Stimulated activated CD8-positive, alpha-beta memory T cell treated with anti-CD3 and anti-CD28 coated beads, Interleukin-4, amount 100 ng/mL, for 1 hour (primary cell): ENCODE measurements at places on chromosomes 11 and 22.

- DNase-seq, result no peak
Measured at GRCh38 chr22:19526076-19526701, 2.0 kb upstream of the CLDN5 start.

- no peak for DNase-seq
Measured at GRCh38 chr11:86987679-86988078, 32.5 kb upstream of the FZD4 start.

DNA sequence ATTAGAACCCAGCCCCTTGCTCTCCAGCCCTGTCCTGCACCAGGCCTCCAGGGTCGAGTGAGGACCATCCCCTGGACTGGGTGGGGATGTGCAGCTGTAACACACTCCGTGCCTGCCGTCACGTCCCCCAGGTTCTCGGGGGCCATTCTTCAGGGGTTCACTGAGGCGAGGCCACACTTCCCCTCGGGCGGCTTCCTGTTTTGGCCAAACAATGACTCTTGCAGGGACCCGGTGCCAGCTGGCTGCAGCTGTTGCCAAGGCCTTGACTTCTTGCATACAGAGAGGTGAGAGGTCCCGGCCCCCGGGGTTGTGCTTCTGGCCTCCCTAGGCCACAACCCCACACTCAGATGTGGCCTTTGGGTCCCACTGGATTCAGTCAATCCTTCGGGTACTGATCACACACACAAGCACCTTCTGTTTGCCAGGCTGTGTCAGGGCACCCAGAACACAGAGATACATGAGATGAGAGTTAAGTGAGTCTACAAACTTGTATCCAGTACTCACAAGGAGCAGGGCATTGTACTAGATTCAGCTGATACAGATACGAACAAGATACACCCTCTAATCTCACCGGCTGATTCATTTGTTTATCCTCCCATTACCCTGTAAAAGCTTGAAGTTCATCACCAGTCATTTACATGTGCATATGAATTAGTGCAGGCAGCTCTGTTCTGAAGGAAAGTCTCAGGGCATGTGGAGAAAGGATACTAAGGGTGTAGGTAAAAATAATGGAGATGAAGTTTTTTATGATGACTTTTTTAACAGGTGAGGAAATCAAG lies 32.9 kb downstream of the LRRC32 start:
- DNase-seq, result no peak

DNA sequence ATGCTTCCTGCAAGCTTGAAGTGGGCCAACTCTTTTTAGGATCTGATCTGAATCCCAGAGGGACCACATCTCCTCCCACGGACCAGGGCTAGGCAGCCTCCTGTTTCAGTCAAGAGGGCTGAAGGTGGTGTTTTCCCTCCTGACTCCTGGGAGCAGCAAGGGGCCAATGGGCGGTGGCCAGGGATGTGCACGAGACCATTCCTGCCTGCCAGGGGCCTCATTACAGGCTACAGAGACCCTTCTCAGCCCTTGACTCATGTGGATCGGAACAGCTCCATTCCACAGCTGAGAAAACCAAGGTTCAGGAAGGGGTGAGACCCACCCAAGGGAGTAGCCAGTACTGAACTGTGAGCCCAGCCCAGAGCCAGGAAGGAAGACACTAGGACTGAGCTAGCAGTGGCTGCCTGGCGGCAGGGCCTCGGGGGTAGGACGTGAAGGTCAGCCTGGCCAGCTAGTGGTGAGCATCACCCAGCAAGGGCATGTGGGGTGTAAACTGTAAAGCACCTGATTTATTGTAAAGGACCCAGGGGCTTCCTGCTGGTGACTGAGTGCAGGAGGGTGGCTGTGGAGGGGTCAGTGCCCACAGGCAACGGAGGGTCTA lies 3.4 kb upstream of the P2RY6 start:
- no peak for DNase-seq

GRCh38 chr22:44430716-44431115 lies 67.3 kb downstream of the RTL6 start:
- DNase-seq, result no peak

- DNase-seq, result no peak
Measured at GRCh38 chr11:123381817-123382554, 48.1 kb upstream of the GRAMD1B start.

- no peak for DNase-seq
Measured at GRCh38 chr11:48047616-48048015, 67.3 kb downstream of the PTPRJ start.

DNA sequence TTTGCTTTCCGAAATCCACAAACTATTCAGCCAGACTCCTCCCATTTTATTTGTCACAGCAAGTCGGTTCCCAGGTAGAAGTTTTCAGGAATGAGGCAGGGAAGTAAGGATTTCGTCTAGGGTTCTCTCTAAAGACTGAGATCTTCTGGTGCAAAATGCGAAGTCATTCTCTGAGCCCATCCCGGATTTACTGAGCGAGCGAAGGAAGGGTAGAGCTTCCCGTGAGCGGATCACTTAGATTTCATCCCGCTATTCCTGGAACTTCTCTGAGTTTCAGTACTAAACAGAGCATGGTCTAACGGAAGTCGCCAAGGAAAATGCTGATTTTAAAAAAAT lies 3.1 kb upstream of the CALCA start:
- DNase-seq, result no peak

GRCh38 chr11:87330187-87330601 lies 292.5 kb downstream of the TMEM135 start:
- DNase-seq, result no peak

GRCh38 chr11:76124905-76125770 lies 81.2 kb downstream of the WNT11 start:
- DNase-seq, result no peak

GRCh38 chr11:62535802-62536201 lies 10.8 kb downstream of the AHNAK start:
- DNase-seq, result no peak

DNA sequence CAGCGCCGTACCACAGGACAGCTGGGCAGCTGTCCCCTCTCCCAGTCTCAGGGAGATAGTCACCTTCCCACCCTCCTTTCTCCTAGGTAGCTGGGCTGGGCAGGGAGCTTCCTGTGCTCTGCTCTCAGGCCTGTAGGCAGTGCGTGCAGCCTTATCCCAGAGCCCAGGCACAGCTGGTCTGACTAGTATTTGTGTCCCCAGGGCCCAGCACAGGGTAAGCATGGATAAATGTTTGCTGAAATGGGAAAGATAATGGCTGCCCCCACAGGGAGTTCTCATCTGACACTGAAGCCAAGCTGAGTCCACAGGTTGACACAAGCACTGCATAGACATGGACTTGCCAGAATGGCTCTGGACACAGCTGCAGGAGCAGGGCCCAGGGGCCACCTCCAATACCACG lies 9.8 kb downstream of the SLC15A3 start:
- no peak for DNase-seq

DNA sequence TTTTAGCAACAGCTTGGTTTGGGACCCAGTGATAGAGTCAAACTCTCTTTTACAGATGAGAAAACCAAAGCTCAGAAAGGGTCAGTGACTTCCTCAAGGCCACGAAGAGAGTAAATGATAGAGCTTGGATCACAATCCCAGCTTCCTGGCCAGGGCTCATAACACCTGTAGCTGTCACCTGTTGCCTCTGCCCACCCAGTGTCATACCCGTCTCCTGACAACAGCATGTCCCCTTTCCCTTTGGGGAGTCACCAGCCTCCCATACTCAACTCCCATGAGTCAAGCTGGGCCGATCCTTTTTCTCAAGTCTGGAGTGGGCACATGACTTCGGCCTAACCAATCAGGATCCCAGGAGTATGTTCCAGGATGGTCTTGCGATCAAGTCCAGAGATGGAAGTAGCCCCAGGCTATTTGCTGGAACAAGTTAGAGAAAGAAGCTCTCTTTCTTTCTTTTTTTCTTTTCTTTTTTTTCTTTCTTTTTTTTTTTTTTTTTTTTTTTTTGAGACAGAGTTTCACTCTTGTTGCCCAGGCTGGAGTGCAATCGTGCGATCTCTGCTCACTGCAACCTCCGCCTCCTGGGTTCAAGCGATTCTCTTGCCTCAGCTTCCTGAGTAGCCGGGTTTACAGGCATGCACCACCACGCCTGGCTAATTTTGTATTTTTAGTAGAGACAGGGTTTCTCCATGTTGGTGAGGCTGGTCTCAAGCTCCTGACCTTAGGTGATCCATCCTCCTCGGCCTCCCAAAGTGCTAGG lies 27.8 kb upstream of the MYH9 start:
- DNase-seq, result no peak

DNA sequence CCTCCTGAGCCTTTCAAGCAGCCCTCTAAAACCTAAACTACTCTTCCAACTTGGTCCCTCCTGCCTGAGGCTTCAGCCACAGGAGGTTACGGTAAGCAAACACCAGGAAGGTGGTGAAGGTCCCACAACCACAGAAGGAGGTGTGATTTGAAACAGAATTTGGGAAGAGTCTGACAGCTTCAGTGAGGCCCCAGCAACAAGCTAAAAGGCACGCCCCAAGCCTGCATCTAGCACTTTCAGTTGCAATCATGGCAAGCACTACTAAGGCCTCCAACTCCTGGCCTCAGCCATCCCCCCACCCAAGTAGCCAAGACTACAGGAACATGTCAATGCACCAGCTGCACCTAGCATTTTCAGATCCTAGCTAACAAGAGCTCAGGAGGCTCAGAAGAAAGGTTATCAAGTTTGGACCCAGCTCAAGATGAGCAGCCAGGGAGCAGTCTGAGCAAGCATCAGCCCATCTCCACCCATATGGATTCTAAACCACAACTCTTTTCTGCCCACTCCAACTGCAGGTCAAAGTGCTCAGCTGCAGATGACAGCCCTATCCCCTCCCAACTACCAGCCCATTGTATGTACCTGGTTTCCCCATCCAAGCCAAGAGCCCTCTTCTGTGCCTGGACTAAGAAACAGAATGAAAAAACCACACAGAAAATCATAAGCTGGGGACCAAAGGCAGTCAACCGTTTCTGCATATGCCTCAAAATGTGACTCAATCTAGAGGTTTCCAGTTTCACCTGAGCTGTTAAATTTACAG lies 10.4 kb upstream of the AHNAK start:
- DNase-seq, result no peak

GRCh38 chr22:40406063-40406890 lies 35.9 kb downstream of the SGSM3 start:
- DNase-seq, result no peak

- DNase-seq, result no peak
Measured at GRCh38 chr11:119764108-119764868, 35.3 kb upstream of the NECTIN1 start.

- peak; percentile 6 for DNase-seq
Measured at GRCh38 chr11:2186669-2187279, 15.2 kb upstream of the TH start.

GRCh38 chr22:49853981-49854831 lies 562 bp downstream of the ZBED4 start:
- DNase-seq, result no peak

DNA sequence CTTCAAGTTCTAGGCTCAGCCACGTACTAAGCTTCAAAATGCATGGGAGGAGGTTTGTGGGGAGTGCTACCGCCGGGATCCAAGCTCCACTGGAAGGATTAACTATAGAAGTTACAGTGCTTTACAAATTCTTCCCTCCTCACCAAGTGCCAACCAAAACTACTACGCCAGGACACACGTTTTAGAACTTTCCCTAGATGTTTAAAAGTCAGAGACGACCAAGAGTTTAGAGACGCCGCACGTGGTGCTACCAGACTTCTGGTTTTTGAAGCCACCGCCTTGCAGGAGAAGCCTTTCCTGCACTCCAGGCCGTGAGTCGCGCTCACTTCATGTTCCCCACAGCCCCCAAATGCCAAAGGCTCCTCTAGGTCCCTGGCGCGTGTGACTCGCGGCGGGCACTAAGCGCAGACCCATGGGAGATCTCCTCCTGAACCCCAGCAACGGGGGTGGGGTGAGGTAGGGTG lies 734 bp downstream of the SNU13 start:
- no peak for DNase-seq

DNA sequence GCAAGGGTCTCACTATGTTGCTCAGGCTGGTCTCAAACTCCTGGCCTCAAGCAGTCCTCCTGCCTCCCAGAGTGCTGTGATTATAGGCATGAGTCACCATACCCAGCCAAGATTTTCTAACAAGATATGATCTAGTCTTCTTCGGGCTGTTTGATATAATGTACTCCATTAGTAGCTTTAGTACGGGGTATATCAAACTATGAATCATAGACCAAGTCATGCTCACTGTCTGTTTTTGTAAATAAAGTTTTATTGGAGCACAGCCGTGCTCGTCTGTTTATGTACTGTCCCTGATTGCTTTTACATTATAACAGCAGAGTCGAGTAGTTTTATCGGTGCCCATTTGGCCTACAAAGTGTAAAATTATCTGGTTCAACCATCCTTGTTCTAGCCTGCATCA lies 43.9 kb upstream of the GRIK4 start:
- no peak for DNase-seq

DNA sequence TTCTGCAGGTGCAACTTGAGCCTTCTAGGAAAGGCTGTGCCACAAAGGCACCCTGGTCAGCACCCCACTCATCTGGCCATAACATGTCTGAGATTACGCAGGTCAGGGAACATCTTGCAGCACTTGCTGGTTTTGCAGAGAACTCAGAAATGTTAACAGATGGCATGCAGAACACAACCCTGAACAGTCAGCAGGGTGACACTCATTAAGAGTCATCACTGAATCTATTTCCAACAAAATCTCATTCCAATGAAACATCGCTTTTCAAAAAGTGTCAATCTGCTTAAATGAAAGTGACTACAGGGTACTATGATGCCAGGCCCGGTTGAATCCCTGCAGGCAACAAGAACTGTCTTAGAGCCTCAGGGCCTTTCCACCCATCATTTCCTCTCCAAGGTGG lies 369.8 kb upstream of the CCDC90B start:
- no peak for DNase-seq

DNA sequence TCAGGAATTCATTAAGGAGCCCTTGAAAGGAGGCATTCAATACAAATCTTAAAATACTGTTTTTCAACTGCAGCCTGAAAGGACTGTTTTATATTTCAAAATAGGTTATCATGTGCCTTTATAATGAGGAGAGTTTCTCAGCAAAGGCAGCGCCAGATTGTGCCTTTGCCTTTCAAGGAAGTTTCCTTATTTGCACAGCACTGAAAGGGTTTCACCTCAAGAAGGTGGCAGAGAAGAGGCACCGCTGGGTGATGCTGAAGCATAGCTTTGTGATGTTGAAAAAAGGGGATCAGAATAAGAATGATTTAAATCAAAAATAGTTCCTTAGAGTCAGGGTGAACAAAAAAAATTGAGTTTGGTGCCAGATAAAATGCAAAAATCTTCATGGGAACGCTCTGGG lies 601.0 kb upstream of the KIRREL3 start:
- no peak for DNase-seq

GRCh38 chr11:118437208-118438125 lies 1.2 kb downstream of the KMT2A start:
- peak; percentile 13 for DNase-seq
